ENCODE measurements at places on chromosomes 2 and 18. TPM values are rescaled to one million over a fixed set of nuclear protein-coding genes. Genes with fewer than 3 reads are reported as not detected.
A peak's percentile ranks its signal among the peaks of the same experiment; 100 is the strongest.

Gene RAD51AP2
- total RNA-seq = under 0.01 TPM

Gene EDAR
- 0.04 TPM for total RNA-seq

Gene DUSP19
- total RNA-seq = 2.7 TPM

Gene ABHD1
- 0.09 TPM for total RNA-seq

Gene AQP12B
- total RNA-seq = not detected

Gene TUBA4B
- 0.04 TPM for total RNA-seq

Gene CHRNG
- 77.7 TPM for total RNA-seq

Gene STK36
- 18.8 TPM for total RNA-seq

DNA sequence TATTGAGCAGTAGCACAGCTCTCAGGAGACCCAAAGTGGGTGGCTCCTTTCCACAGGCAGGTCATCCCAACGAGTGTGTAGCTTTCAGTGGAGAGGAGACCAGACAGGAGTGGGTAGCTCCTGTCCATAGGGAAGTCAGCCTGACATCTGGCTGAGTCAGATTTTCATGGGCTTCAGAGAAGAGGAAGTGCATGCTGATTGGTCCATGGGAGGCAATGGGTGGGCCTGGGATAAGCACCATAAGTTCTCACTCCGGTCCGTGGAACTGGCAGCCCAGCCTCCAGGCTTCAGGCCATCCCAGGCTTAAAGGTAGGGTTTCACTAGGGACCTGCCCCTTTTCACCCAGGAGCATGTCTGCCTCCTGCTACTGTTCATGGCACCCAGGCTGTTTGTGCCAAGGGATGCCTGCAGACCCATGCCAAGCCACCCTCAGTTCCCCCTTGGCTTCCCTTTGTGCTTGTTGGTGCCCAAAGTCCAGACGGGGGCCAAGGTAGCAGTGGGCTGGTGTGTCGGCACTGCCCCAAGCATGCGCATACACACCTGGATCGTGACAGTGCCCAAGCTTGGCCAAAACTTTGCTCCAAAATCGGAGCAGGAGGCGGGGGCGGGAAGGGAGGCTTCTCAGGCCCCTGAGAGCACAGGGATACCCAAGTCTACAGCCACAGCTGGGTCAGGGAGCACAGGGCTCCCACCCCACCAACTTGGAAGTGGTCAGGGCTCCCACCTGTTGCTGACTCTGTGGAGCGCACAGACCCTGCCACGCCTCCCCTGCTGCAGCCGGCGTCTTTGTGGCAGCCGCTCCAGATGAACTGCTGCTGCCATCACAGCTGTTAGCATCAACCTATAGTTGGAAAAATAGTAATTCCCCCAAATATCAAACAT, 26.4 kb downstream of the MARCHF7 start:
- peaks cover 34% of the 10 kb centered on the region for H3K36me3 ChIP-seq
- H3K4me3 ChIP-seq = no peak overlapping the region
- H3K4me1 ChIP-seq = peaks cover 3% of the 10 kb centered on the region
- H3K27ac ChIP-seq = no peak overlapping the region
- H3K27me3 ChIP-seq = no peaks in the 10 kb centered on the region

DNA sequence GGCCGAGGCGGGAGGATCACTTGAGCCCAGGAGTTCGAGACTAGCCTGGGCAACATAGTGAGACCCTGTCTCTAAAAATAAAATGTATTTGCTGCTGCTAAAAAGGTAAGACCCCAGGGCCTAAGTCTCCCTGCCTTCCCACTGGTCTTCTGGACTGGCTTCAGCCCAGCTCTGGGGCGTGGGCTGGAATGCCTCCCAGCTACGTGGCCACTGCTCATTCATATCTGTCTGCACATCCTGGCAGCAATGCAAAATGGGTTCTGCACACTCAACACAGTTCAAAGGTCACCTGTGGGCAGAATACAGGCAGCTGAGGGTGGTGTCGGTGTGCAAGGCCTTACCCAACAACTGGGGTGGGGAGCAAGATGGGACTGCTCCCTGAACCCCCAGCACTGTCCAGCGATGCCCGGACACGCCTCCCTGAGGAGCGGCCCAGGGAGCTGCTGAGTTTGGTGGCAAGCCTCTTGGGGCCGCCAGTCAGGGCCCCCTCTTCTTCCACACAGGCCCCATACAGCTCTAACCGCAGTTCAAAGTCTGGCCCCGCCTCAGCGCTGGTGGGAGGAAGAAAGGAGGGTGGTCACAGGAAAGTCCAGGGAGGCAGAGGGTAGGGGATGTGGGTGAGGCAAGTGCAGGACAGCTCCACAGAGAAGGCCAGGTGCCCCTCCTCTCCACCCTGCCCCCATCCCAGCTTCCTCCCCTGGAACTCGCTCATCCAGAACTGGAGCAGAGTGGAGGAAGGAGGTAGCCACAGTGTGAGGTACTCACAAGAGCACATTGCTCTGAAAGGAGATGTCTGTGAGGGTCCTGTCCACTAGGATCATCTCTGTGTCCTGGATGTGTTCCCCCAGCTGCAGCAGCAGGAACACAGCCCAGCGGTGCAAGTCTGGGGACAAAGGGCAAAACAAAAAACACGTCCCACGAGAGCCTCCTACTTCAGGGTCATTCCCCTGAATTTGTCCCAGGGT, 8.2 kb downstream of the WDR54 start:
- no peak overlapping the region for H3K27ac ChIP-seq
- no peaks in the 10 kb centered on the region for H3K4me1 ChIP-seq

DNA sequence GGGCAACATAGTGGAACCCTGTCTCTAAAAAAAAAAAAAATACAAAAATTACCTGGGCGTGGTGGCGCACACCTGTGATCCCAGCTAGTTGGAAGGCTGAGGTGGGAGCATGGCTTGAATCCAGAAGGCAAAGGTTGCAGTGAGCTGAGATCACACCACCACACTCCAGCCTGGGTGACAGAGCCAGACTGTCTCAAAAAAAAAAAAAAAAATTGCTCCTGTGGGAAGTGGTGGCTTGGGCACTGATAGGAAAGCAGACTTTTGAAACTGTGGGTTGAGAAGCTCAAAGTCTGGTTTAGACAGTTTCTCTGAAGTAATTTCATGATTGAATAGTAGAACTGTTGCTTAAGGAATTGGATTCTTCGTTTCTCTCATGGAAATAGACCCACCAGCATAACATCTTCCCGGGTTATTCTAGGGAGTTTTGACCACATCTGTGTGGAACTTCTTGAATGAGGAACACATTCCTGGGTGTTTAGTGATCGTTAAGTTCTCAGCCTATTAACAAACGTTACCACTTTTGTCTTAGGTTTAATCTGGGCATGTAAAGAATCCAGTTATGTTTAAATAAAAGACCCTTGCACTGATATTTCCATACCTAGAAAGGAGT, 33.5 kb downstream of the GRHL1 start:
- H3K4me1 ChIP-seq = peaks cover 11% of the 10 kb centered on the region
- DNase-seq = no peak
- H3K4me3 ChIP-seq = no peak overlapping the region
- H3K36me3 ChIP-seq = no peaks in the 10 kb centered on the region
- H3K27me3 ChIP-seq = no peaks in the 10 kb centered on the region

DNA sequence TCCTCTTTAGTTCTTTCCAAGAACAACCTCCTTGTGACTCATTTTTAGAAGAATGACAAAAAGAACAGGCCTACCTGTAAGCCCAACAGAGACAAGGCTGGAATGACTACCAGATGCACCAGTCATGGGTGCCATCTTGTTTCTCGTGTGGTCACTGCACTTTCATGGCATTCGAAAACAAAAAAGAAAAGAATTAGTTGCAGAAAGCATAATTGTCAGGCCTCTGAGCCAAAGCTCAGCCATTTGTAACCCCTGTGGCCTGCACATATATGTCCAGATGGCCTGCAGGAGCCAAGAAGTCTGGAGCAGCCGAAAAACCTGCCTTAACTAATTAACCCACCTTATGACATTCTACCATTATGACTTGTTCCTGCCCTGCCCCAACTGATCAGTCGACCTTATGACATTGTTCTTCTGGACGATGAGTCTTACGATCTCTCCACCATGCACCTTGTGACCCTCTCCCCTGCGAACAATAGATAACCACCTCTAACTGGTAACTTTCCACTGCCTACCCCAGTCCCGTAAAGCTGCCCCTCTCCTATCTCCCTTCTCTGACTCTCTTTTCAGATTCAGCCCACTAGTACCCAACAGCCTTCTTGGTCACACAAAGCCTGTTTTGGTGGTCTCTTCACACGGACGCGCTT, 13.9 kb upstream of the BUB1 start:
- DNase-seq = no peak
- no peaks in the 10 kb centered on the region for H3K36me3 ChIP-seq
- H3K4me3 ChIP-seq = no peak overlapping the region

DNA sequence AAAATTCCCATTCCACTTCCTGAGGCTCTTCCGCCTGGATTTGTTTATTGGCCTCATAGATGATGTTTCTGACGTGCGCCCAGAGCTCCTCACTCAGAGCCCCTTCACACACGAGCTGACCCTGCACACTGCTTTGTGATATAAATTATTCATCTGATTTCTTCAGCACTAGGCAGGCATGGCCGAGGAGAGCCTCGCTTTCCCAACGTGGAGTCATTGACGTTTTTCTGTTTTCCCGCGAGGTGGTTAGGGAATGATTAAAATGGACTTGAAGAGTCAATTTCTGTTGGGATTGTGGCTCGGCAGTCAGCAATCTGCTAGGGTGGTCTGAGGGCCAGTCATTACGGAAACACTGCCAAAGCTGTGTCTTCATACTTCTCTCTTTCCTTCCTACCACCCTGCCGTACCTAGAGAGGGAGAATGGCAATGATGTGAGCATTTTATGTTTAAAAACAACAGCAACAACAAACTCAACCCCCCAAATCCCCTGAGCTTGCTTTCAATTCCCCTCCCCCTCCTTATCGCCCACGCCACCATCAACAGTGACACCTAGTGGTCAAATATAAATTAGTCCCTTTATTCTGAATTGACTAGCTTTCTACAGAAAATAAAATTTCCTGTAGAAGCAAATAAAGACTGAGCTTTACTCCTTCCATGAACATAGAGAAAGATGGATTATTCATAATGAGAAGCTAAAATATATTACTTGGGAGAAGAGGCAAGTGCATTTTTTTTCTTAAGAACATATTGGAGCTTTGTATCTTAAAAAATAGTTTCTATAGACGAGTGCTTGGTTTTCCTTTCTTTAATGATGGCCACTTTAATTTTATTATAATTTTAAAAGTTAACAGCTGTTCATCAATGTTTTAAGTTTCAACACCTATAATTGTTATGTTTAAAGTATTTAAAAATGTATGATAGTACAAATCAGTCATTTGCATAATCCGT, 285.1 kb downstream of the MTX2 start:
- peaks cover 16% of the 10 kb centered on the region for H3K4me1 ChIP-seq
- DNase-seq = peak; percentile 90
- no peaks in the 10 kb centered on the region for H3K36me3 ChIP-seq
- H3K27ac ChIP-seq = peak overlapping the region; percentile 93

GRCh38 chr2:112085375-112085730, 30.3 kb downstream of the TMEM87B start:
- H3K4me1 ChIP-seq = no peaks in the 10 kb centered on the region
- peaks cover 74% of the 10 kb centered on the region for H3K36me3 ChIP-seq
- H3K27me3 ChIP-seq = no peaks in the 10 kb centered on the region
- no peak overlapping the region for H3K27ac ChIP-seq
- no peak for DNase-seq
- H3K4me3 ChIP-seq = no peak overlapping the region

GRCh38 chr2:231679908-231680284, 28.4 kb upstream of the PTMA start:
- no peak for DNase-seq
- no peak overlapping the region for H3K4me3 ChIP-seq
- no peaks in the 10 kb centered on the region for H3K36me3 ChIP-seq
- H3K4me1 ChIP-seq = peaks cover 47% of the 10 kb centered on the region
- H3K27ac ChIP-seq = peak overlapping the region; percentile 95
- no peaks in the 10 kb centered on the region for H3K27me3 ChIP-seq

- no peaks in the 10 kb centered on the region for H3K36me3 ChIP-seq
- no peak for DNase-seq
These were observed 8.2 kb downstream of the CDH2 start for GRCh38 chr18:28168725-28169124.

DNA sequence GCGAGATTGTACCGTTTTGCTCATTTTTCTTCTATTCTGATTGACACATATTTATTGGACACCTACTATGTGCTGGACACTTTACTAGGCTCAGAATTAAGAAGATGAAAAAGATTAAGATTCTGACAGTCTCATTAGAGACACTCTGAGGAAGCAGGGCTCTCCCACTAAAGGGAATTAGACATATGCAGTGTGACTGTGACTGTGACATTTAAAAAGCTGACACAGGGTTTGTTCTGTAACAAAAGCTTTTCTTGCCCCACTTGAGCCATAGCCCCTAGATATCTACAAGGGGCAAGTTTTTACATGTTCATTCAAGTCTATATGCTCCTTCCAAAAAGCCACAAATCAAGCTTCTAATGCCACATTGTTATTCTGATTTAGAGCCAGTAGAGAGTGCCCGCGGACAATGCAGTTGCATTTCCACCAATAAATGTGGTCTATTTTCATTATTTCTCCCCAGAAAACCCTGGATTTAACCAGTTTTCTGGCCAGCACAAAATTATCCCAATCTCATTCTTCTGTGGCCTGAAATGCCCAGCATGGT, 9.8 kb downstream of the ARHGAP25 start:
- H3K4me1 ChIP-seq = peaks cover under 1% of the 10 kb centered on the region
- no peaks in the 10 kb centered on the region for H3K36me3 ChIP-seq
- no peak overlapping the region for H3K4me3 ChIP-seq
- no peak for DNase-seq
- no peak overlapping the region for H3K27ac ChIP-seq

DNA sequence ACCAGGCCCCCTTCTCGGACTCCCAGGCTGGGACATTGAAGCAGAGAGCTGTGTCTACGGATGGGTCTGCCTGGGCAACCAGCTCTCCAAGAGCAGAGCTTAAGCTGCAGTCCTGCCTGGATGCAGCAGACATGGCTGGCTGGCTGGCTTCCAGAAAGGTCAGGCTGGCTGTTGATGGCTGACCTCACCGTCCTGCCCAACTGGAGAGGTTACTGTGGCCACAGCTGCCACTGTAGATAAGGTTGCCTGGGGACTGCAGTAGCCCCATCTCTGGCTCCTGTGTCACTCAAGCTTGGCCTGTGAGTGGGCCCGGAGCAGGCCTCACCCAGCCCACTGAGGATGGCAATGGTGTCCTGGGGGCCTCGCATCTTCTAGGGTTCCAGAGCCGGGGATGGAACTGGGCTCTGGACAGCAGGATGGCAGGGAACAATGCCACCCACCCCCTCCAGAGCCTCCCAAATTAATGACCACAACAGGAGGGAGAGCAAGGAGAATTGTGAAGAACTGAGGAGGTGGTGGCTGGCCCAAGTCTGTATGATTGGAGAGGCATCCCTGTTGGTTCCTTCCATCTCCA, 37.0 kb upstream of the FOSL2 start:
- H3K27ac ChIP-seq = peak overlapping the region; percentile 89
- H3K4me1 ChIP-seq = peaks cover 53% of the 10 kb centered on the region
- peak; percentile 75 for DNase-seq

DNA sequence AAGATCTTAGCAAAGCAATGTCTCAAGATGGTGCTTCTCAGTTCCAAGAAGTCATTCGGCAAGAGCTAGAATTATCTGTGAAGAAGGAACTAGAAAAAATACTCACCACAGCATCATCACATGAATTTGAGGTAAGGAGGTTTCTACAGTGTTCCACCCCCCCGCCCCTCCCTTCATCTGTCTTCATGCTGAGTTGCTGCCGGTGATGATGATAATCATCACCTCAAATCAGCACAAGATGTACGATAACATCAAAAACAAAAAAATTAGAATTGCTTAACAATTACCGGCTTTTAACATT, 14.6 kb downstream of the UGP2 start:
- H3K27ac ChIP-seq = no peak overlapping the region
- H3K4me1 ChIP-seq = peaks cover 2% of the 10 kb centered on the region
- H3K27me3 ChIP-seq = no peaks in the 10 kb centered on the region
- H3K36me3 ChIP-seq = peaks cover 29% of the 10 kb centered on the region
